Left forelimb (tissue), 1 donor: ENCODE measurements at places on chromosomes 7 and 10.

- no peak for DNase-seq
Measured at GRCh38 chr10:117762819-117763172, 220.2 kb downstream of the EMX2 start.

DNA sequence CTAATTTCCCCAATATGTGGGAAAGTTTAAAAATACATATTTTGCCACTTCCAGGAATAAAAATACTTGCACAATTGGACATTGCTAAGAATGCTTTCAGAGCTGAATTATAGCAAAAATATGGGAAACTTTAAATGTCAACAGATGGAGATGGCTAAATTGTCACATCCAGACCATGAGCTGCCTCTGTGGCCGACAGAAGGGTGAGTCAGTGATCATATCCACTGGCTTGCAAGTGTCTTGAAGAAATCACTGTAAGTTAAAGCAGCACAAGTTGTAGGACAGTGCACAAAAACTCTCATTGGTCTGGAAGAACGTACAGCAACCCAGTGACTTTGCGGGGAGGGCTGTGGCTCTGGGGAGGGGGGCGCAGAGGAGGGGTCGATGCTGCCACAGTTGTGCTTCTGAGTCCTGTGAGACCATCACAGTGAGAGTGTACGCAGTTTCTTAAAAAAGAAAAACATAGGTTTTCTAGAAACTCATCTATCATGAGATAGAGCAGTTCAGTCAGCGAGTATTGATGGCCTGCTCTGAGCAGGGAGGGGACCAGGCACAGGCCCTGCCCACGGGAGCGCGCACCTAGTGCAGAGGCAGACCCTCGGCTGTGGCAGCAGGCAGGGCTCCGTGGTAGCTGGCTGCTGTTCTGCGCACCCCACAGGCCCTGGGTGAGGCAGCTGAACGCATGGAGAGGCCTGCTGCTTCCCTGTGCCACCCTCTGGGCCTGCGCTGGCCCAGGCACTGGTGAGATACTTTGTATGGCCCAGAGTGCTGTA is 25.5 kb downstream of the LRRC27 start:
- no peak for DNase-seq

- no peak for DNase-seq
Measured at GRCh38 chr7:78134256-78134655, 335.7 kb downstream of the PHTF2 start.

DNA sequence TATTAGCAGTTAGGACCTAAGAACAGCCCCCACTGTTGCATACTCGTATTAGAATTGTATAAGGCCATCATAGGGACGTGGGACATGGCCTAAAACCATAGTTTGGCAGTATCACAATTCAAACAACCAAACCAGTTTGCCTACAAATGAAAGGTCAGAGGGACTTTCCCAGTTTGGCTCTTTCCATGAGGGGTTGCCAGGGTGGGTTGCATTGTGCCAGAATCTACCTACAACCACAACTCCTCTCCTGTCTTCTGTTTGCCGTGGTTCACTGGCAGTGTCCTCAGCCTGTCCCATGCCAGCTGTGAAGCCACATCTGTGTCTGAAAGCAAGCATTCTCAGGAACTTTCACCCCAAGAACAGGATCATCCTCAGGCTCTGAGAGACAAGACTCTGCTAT is 44.5 kb downstream of the PIK3AP1 start:
- no peak for DNase-seq

DNA sequence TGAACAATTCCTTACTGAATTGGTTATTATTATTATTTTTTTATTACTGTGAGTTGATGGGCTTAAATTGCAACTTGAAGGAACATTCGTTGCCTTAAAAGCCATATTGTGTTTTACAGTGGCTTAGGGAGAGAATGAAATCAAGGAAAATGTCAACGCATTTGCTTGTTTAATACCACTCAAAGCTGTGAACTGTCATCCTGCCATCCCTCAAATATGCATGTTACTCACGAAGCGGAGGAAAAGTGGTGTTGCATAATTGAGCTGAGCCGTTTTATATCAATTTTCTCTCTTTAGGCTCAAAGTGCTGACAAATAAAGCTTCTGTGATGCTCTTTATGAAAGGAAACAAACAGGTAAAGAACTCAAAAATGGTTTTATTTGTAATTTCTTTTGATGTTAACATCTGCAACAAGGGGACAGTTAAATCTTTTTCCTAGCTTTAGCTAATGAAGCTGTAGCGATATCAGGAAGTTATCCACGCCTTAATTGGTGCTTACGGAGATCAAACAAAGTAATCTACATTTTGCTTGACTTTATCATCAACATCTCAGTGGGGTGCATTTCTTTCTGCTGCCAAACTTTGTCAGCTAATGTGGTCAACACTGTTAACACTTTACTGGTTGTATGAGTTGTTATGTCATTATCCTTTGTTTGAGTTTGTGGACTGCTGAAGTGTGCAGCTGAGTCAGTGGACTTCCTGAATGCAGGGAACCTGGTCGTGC is 33.1 kb downstream of the GLRX3 start:
- no peak for DNase-seq

GRCh38 chr10:88865281-88865876 is 13.7 kb upstream of the ANKRD22 start:
- DNase-seq: no peak

- no peak for DNase-seq
Measured at GRCh38 chr7:158494643-158495042, 93.0 kb downstream of the PTPRN2 start.

- no peak for DNase-seq
Measured at GRCh38 chr7:151684408-151685175, 164.9 kb upstream of the RHEB start.

- DNase-seq: no peak
Measured at GRCh38 chr7:6286486-6286885, 14.1 kb upstream of the CYTH3 start.

- no peak for DNase-seq
Measured at GRCh38 chr10:11037991-11038390, 20.3 kb downstream of the CELF2 start.

DNA sequence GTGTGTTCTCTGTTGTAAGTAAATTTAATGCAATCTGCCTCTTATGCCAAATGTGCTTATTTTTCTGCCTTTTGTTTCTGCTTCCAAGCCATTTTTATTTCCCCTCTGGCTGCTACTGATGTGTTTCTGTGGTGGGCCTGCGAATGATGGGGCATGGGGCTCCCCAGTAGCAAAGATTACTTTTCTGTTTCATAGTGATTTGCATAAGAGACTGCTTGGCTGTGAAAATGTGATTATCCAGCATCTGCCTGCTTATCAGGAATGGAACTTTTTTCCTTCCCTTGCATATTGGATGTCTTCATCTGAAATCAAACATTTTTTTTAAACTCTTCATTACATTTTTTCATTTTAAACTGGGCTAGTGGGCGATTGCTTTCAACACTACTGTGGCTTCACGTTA is 57.7 kb upstream of the BTBD16 start:
- no peak for DNase-seq

- no peak for DNase-seq
Measured at GRCh38 chr7:144987686-144988085, 151.8 kb upstream of the TPK1 start.

- DNase-seq: no peak
Measured at GRCh38 chr10:103466734-103467133, 8.0 kb upstream of the CALHM1 start.

DNA sequence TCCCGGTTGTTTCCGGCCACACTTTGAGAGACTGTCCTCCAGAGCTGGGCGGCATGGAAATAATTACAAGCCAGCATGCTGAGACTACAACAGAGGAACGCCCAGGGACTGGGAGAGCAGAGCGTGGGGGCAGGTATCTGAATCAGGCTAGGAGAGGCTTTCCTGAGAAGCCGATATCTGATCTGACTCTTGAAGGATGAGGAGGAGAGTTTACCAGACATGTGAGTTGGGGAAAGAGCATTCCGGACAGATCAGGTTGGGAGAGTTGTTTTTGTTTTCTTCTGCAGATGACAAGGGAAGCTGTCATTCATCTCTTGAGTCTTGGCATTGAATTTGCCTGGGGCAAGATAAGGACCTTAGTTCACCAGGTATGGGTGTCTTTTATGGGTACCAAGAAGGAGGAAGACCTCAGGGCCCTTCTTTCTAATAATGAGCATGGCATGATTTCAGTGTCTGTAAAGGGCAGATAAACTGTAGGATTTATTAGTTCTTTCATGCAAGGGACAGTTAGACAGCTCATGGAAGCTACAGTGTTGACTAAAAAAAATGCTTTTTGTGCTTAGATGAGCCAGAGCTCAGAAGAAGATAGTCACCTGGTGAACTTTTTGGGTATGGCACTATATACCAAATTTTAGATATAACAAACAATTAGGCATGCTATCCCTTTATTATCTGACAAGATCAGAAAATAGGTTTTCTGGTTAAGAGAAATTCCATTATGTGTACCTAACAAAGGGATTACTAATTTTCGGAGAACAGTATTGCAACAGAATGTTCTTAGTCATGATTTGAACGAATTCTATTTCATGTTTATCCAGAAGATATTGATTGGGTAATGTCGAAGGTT is 36.2 kb downstream of the WBP1L start:
- peak; percentile 37 for DNase-seq

- DNase-seq: no peak
Measured at GRCh38 chr7:31850066-31850465, 163.1 kb downstream of the PPP1R17 start.

DNA sequence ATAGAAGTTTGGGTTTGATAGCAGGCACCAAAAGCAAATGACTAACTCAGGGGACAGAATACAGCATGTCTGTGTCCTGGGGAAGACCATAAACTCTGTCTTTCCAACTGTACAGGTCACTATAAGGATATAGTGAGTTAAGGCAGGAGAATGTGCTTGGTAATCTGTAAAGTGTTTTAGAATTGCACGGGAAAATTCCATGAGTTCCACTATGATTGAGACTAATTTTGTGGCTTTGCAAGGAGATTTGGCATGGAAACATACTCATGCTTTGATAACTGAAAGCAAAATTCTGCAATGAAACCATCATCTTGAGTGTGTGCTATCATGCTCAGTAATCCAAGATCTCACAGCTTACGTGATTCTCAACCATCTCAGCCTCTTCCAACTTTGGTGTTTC is 152.6 kb downstream of the PKD1L1 start:
- no peak for DNase-seq

DNA sequence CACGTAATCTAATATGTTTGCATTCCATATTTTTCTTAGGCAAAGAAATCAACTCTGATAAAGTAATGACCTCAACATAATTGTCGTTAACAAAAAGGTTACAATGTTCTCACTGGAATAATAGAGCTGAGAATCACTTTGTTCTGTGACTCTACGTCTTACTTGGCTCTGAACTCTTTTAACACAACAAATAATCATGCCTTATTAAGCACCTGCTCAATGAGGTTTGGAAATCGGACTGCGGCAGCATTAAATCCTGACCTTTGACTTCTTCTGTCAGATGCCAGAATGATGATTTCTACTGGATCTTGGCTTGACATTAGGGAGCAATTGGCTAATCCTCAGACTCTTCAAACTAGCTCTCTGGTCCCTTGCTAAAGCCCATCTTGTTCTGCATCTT is 233.6 kb downstream of the SEMA3D start:
- DNase-seq: no peak

DNA sequence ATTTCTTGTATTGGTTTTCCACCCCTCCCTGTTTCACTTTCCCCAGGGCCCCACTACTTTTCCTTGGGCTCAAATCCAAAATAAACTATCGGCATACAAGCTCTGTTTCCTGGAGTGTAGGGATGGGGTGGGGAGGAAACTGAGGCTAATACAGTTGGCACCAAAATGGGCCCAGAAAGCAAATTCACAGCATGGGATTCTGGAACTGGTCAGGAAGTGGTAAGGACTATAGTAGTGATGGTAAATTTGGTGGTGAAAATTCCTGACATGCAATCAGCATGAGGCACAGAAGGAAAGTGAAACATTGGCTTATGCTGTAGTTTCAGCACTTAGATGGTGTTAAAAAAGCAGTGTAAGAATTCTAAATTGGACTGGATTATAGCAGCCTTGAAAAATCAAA is 8.7 kb upstream of the SAMD9L start:
- DNase-seq: no peak

- no peak for DNase-seq
Measured at GRCh38 chr7:55965100-55965470, 700 bp downstream of the NIPSNAP2 start.

DNA sequence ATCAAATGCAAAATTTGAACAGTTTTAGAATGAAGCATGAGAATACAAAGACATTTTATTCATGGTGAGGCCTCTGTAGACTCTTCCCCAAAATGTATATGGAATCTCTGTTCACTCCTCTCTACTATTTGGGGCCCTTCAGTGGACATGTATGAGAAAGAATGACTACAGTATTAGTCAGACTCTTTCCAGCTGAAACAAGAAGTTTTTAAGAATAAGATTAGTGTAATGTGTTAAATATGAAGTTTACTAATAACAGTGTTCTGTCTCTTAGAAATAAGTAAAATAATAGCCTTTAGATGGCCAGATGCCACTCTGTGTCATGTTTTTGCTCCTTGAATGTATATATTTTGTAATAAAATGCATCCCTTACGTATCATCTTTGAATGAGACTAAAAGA is 585.6 kb downstream of the SUGCT start:
- DNase-seq: no peak

DNA sequence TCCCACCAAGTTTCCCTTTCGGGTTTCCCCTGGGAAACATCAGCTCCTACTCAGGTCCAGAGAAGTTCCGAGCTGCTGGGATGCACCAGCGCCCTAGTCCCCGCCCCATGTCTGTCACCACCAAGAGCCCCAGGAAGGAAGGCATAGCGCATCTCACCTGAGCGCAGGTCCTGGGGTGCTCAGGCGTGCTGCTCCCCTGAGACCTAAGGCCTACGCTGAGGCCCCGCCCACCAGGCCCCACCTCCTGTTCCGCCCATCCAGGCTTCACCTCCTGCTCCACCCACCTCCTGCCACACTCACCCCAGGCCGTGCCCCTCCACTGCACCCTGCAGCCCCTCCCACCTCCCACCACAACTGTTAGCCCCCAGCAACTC is 1.2 kb upstream of the TFR2 start:
- no peak for DNase-seq

DNA sequence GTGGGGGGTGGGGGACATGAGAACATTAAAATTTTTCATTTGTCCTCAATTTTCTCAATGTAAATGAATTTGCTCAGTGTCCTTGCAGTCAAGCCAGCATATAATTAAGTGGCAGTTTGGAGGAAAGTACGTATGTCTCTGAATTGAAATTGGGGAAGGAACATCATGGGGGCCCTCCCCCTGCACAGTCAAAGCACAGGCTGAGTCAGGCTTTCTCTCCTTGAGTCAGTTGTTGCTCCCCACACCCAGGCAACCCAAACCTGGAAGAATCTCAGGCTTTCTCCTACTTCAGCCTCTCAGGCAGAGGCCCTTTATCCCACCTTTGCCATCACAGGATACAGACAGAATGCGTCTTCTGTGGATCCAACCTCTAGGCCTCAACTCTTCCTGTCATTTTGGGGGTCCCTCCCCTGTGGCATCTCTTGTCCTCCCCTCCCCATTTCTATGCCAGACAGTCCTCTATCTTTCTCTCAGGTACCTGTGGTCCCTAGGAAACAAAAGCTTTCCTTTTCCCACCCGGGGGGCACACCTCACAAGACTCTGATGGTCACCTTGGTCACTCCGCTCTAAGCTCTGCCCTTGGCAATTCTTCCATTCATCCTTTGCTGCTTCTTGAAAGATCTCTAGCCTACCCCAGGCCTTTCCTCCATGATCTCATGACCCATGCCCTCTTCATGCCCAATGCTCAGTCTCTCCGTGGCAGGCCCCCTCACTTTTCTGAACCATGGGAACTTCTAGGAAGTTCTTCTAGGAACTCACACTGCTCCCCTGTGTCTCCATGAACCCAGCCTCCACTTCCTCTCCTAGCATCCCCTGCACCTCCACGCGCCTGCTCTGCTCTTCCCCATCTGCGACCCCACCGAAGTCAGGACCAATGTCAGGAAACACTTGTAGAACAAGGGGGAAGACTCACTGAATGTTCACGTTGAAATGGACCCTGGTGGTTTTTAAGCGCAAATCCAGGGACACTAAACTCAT is 40.4 kb downstream of the CREB3L2 start:
- no peak for DNase-seq
